ENCODE measurements at places on chromosomes 13 and 19.

- no peak for DNase-seq
Measured at GRCh38 chr19:29694161-29694560, 20.9 kb downstream of the C19orf12 start.

GRCh38 chr19:7799640-7800355 lies 30.2 kb upstream of the EVI5L start:
- DNase-seq, result peak; percentile 47

DNA sequence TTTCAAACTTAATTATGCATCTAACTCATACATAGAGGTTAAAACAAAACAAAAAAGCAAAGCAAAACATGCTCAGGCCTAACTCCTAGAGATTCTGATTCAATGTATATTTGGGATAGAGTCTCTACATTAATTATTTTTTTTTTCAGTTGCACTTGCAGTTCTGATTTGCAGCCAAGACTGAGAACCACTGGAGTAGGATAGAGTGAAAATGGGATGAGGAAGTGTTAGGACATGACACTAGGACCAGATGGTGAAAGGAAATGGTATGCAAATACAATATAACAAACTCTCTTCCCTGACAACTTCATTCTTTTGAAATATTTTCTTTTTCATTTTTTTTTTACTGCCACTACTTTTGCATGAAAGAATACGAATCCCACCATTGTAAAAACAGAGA lies 1.8 kb downstream of the CCDC122 start:
- DNase-seq, result no peak

- DNase-seq, result no peak
Measured at GRCh38 chr19:16778796-16779411, 50.3 kb upstream of the SIN3B start.

GRCh38 chr19:57263244-57263741 lies 17.0 kb upstream of the ZNF460 start:
- DNase-seq, result no peak

- DNase-seq, result no peak
Measured at GRCh38 chr13:26914624-26915023, 154.0 kb upstream of the GPR12 start.

DNA sequence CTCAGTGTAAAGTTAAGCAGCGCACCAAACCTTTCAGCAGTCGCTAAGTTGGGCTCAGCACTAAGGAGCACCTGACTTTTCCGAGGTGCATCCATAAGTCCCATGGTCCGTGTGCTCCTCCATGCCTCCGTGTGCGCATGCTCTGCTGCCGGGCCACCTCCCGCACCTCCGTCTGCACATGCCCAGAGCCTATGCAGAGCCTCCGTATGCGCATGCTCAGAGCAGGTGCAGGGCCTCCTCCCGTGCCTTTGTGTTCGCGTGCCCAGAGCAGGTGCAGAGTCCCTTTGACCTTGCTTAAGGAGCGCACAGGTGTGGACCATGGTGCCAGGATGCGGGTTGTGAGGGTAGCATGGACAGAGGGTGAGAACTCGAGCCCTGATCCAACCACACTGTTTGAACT lies 46.0 kb downstream of the ATP11A start:
- DNase-seq, result no peak

DNA sequence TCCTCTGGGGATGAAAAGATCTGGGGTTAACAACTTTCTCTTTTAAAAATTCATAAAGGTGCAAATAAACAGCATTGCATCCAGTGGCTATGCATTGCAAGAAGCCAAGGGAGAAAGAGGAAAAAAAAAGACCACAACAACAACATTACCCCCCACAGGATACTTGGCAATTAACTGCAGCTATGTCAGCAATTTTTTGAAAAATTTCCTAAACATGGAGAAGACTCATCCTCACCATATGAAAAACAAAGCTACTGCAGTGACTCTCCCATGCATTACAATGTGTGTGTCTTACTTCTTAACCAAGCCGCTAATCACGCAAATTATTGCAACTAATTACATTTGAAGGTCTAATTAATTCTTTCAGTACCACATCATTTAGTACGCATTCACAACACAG lies 309.8 kb upstream of the ZNF507 start:
- no peak for DNase-seq

Measured in hypothalamus (tissue), 51 donors.